ENCODE measurements at places on chromosomes 2 and 18.

DNA sequence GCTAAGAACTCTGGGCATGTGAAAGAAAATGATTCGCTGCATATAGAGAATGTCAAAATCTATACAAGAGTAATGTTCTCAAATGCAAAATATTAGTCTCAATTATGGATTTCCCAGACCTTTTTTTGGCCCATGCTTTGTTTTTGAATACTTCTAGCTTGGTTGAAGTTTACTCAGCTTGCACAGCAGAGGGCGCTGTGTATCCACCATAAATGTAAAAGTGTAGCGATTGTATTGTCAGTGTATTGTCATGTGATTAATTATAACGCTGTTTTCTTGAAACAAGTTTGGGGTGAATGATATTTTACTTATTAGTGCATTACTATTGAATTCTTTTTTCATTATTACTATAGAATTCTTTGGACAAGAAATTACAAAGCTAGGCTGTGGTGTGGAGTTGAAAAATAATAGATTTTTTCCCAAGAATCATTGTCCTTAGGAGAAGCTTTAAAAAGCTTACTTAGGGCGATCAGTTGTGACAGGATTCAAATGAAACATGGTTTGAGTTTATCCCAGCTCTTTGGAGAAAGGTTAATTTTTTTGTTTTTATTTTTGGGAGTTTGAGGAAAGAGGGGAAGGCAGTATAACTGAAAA, 98.3 kb downstream of the PIK3C3 start:
- peak; percentile 20 for DNase-seq

- DNase-seq = no peak
Measured at GRCh38 chr18:48986851-48987761, 36.3 kb upstream of the SMAD7 start.

GRCh38 chr2:127218812-127219170, 1.3 kb downstream of the CYP27C1 start:
- no peak for DNase-seq

DNA sequence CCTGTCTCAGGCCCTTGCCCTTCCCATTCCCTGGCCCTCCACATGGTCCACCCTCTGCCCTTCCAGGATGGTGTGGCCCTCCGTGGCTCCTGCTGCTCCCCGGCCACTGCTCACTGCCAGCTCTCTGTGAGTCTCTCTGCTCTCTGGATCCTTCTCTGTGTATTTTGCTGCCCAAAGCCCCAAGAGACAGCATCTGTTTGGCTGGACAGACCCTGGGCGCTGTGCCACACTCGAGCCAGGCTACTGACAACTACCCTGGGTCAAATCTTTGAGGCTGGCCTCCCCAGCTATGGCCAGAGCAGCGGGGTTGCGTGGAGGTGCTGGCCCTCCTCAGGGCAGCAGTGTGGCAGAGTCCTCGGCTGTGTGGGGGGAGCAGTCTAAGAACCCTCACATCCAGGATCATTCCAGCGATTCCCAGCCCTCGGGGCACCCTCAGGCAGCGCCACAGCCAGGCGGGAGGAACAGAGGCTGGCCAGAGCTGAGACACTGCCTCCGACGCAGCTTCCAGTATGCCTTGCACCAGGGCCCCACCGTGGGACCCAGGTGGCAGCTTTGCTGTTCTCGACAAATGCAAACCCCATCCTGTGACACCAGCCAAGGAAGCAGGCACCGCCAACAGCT, 139.4 kb upstream of the GLI2 start:
- DNase-seq = no peak

DNA sequence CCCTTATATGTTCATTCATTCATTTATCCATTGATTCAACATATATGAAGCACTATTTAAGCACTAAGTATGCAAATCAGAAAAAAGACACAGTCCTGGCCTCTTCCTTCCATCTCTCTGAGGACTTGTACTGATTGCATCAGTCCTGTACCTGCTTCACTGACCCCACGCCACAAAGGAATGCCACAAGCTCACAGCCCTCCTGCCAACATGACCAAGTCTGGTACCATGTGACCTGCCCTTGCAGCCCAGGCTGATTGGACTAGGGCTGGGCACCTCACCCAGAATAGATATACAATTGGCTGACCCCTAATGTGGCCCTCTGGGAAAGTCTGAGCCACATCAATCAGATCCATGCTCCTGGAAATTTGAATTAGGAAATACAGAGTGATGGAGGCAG, 196.6 kb downstream of the AGPS start:
- no peak for DNase-seq

DNA sequence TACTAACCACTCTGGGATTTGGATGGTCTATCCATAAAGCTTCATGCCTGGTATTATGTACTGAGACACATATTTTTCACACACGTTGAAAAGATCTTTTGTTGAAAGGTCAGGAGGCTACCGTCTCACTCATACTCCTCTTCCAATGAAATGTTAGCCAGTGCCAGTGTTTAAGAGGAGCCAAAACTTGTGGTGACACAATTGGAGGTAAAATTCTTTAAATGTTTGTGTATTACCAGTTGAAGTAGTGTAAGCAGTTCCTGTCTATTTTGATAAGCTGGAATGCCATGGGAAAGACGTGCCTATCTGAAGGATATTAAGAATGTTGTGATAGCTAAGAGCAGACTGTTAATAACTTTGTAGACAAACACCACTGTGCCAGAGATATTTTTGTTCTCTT, 32.1 kb downstream of the MARCHF7 start:
- no peak for DNase-seq

GRCh38 chr2:196926562-196927375, at the start of gene PGAP1:
TSS of gene PGAP1 (minus strand) at chr2:196926707. CDS start at chr2:196926616, 91 bp downstream.
- DNase-seq = peak; percentile 51

DNA sequence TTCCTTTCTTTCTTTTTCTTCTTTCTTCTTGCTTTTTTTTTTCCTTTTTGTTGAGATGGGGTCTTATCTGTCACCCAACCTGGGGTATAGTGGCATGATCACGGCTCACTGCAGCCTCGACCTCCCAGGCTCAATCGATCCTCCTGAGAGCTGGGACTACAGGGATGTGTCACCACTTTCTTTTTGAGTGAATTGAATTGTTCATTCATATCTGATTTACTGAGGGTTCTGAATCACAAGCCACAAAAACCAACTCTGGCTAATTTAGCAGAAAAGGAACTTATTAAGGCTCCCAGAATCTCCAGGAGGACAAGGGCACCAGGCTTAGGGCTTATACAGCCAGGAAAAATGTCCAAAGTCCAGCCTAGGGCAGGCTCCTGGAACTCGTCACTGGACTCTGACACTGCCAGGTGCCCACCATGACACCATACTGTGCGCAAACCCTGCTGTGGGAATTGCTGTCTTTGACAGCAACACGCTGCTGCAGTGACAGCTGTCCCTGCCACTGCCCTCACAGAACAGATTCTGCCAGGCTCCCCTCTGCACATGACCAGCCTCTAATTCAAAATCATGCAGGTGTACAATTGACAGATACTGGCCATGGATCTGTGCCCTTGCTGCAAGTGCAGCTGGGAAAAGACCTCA, 42.9 kb upstream of the EML6 start:
- no peak for DNase-seq

DNA sequence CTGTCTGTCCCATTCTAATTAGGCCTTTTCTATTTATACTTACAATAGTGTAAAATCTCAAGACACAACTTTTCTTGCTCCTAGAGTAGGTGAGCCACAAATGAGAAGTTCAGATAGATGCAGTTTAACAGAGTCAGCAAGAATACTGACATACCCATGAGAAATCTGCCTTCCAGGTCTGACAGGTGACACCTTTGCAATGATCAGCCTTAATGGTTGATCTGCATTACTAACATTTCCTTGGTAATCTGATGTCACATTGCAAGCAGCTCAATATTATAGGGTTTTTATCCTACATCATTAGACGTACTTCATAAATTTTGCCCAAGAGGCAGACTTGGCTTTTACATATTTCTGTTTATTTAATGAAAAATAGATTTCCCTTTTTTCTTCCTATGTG, 359.3 kb upstream of the VWC2L start:
- no peak for DNase-seq

DNA sequence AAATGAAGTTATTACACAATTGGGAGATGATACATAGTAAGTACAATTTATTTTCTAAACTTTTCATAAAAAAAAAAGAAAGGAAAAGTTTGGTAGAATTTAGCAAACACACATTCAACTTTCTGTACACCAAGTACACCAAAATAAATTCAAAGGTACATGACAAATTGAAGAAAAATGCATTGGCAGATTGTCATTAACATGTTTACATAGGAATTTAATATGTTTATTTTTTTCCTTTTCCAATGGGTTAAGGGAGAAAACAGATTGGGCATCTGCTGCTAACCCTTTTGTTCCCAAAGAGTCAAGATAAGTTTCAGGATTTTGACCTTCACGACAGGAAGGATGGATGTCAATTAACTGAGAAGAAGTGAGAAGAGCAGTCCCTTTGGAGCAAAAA, 620.4 kb downstream of the XIRP2 start:
- no peak for DNase-seq

GRCh38 chr2:168697668-168698121, 104.7 kb upstream of the NOSTRIN start:
- no peak for DNase-seq

DNA sequence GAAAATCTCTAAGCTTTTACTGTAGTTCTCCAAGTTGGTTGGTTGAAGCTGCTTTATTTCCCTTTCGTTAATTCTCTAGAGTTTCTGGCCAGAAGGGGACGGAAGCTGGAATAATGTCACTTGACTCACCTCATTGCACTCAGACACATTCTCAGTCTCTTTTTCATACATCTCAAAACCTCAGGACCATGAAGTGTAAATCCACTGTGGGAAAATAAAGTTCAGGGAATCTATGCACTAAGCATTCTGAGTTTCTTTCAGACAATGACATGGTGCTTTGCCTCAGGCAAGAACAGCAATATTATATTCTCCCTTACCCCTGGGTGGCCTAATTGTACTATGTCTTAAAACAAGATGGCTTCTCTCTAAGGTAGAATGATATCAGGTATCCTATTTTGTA, 167.8 kb downstream of the PRPF40A start:
- no peak for DNase-seq

DNA sequence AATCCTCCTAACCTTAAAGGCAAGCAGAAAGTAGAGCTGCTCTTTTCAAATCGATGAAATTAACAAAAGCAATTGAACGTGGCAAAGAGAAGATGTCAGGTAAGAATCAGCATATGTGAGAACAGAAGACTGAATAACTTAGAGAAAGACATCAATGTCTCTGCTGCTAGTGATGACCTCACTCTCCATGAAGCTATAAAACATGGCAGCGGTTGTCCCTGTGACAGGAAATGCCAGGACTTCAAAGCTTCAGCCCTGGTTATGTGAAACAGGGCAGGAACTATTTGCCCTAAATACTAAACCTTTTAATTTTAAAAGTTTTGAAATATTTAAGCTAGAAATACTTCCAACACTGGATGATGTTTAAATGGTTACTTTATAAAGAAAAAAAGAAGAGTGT, 383.7 kb downstream of the XIRP2 start:
- no peak for DNase-seq

DNA sequence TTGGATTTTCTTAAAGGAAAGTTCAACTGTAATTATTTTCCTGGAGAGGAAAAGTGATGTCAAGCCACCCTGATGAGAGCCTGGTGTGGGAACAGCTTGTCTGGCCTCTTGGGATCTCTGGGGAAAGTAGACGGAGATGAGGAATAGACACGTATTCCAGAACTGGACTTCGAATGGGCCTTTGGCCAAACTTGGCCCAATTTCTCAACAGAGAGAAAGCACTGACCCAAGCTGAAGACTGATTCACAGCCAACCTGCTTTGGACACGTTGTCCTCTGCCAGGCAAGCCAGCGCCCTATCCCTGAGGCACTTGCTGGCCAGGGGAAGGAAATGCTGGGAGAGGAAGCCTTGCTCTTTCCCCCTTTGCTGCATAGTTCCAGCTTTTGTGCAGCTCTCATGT, 70.8 kb upstream of the CTAGE1 start:
- DNase-seq = no peak

DNA sequence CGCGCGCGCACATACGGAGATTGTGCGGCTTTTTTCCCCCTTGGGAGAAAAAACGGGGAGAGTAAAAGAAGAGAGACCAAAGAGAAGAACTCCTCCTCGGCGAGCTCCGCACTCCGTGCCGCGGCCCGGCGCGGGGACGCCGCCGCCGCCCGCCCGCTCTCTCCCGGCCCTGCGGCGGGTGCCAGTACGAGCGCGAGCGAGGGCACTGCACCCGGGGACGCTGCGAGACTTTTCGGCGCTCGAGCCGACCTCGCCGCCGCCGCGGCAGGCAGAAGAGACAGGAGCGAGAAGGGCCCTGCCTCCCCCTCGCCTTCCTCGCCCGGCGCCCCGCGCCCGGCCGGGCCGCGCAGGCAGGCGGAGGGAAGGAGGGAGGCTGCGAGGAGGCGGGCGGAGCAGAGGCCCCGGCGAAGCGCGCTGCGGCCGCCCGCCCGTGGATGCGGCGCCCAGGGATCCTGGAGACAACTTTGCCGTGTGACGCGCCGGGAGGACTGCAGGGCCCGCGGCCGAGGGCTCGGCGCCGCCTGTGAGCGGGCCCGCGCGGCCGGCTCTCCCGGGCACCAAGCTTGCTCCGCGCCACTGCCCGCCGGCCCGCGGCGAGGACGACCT, 857 bp upstream of the INHBB start:
- no peak for DNase-seq

- no peak for DNase-seq
Measured at GRCh38 chr18:23243178-23243577, 107.9 kb downstream of the CABLES1 start.

GRCh38 chr2:46241344-46241743, 55.9 kb upstream of the EPAS1 start:
- no peak for DNase-seq
